Cardiac muscle cell (in vitro differentiated cells and primary cell): ENCODE measurements at places on chromosomes 16 and 17. TPM values are rescaled to one million over a fixed set of nuclear protein-coding genes. Genes with fewer than 3 reads are reported as not detected.

The TNFSF13 gene
- total RNA-seq, result 3.1 and 7.4 TPM in 2 replicates

The LAT gene
- 1.2 and 1.5 TPM in 2 replicates for total RNA-seq

The CNEP1R1 gene
- total RNA-seq, result 14.4 and 16.6 TPM in 2 replicates

The MYH13 gene
- 0.09 TPM in 1 of 2 replicates, not detected in the other for total RNA-seq

DNA sequence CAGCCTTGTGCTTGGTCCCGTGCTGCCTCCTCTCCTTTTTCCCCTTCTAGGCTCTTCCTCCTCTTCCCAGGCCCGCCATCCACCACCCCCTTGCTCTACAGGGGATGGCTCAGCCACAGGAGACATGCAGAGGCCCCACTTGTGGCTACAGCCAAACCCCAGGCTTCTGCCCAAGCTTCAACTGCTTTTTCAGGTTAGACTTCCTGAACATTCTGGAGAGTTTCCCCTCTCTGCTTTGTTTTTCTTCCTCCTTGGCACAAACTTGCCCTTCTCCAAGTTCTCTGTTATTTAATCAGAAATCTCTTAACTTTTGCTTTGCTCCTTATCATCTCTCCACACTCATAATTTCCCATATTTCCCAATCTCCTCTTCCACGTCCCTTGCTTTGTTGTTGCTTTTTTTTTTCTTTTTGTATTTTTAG, 18.3 kb upstream of the HAS3 start:
- no peak overlapping the region for H3K27ac ChIP-seq
- peak; percentile 36 for DNase-seq
- no peaks in the 10 kb centered on the region for H3K27me3 ChIP-seq
- H3K36me3 ChIP-seq, result no peaks in the 10 kb centered on the region
- H3K4me3 ChIP-seq, result no peak overlapping the region

- peaks cover 8% of the 10 kb centered on the region for H3K36me3 ChIP-seq
- H3K4me3 ChIP-seq, result no peak overlapping the region
- H3K27ac ChIP-seq, result no peak overlapping the region
- no peaks in the 10 kb centered on the region for H3K27me3 ChIP-seq
These were observed 52.6 kb downstream of the CCDC57 start for GRCh38 chr17:82160075-82160474.

- peaks cover 3% of the 10 kb centered on the region for H3K4me1 ChIP-seq
- peaks cover 16% of the 10 kb centered on the region for H3K27me3 ChIP-seq
- no peaks in the 10 kb centered on the region for H3K36me3 ChIP-seq
These were observed 14.0 kb downstream of the COPZ2 start for GRCh38 chr17:48023400-48024148.

DNA sequence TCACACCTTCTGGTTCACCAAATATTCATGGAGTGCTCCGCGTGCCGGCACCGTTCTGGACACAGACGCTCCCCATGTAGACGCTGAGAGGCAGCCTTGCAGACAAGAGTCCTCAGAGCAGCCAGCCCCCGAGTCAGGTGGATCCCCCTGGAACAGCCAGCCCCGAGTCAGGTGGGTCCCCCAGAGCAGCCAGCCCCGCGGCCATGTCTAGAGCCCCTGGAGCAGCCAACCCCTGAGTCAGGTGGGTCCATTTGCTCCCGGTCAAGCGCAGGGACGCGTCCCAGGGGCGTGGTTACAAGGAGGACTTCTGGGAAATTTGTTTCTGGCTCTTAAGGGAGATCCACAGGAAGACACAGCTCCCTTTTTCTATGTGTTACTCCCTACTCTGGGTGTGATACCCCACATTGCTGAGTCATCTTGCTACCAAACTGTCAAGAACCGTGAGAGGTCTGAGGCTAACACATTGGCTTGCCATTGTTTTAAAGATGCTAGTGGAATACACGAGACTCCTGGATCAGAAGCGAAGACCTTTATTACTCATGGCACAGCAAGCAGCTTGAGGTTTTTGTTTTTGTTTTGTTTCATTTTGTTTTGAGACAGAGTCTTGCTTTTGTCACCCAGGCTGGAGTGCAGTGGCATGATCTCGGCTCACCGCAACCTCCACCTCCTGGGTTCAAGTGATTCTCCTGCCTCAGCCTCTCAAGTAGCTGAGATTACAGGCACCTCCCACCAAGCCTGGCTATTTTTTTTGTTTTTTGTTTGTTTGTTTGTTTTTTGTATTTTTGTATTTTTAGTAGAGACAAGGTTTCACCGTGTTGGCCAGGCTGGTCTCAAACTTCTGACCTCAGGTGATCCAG, 43.3 kb upstream of the CBFA2T3 start:
- H3K4me3 ChIP-seq, result no peak overlapping the region
- H3K4me1 ChIP-seq, result no peaks in the 10 kb centered on the region
- no peaks in the 10 kb centered on the region for H3K27me3 ChIP-seq
- H3K27ac ChIP-seq, result no peak overlapping the region

GRCh38 chr17:75635610-75636202, 2.5 kb downstream of the SMIM5 start:
- no peak overlapping the region for H3K27ac ChIP-seq
- DNase-seq, result no peak
- H3K27me3 ChIP-seq, result no peaks in the 10 kb centered on the region
- no peak overlapping the region for H3K4me3 ChIP-seq
- H3K36me3 ChIP-seq, result no peaks in the 10 kb centered on the region
- H3K4me1 ChIP-seq, result peaks cover 30% of the 10 kb centered on the region
